NCI-H345 (cell line): ENCODE measurements at places on chromosomes 7 and 10.

DNA sequence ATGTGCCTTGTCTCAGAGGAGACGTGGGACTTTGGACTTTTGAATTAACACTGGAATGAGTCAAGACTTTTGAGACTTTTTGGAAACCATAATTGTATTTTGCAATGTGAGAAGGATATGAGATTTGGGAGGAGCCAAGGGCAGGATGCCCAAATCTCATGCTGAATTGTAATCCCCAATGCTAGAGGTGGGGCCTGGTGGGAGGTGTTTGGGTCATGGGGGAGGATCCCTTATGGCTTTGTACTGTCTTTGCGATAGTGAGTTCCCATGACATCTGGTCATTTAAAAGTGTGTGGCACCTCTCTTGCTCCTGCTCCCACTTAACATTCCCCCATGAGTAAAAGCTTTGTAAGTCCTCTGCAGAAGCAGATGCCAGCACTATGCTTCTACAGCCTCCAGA, 39.2 kb downstream of the DNAJC9 start:
- no peak for DNase-seq

DNA sequence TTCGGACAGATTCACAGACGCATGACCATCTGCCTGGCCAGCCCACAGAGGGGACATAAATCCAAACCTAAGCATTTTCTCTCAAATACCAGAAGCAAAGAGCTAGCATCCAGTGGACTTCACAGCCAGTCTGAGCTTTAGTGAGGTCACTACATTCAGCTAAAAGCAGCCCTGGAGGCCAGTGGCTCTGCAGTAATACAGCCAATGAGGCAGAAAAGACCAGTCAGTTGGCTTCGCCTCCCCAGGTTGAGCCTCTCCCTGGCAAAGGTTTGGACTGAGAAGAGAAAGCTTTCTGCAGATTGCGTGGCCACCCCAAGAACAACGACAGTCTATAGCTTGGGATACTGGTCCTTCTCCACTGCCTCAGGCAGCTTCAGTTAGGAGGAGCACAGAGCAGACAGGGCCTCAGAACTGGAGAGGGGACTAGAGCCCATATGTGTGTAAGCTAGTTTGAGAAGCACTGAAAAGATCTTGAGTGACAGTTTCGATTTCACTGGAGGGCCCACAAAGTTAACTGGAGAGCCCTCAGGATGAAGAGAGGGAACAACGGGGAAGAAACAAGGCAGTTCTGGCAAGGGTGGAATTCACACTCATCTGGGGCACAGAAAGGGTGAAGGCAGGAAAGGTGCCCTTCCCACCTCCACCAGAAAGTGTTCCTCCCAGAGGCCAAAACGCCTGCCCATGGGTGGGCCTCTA, 3.8 kb downstream of the WDR91 start:
- DNase-seq: no peak

DNA sequence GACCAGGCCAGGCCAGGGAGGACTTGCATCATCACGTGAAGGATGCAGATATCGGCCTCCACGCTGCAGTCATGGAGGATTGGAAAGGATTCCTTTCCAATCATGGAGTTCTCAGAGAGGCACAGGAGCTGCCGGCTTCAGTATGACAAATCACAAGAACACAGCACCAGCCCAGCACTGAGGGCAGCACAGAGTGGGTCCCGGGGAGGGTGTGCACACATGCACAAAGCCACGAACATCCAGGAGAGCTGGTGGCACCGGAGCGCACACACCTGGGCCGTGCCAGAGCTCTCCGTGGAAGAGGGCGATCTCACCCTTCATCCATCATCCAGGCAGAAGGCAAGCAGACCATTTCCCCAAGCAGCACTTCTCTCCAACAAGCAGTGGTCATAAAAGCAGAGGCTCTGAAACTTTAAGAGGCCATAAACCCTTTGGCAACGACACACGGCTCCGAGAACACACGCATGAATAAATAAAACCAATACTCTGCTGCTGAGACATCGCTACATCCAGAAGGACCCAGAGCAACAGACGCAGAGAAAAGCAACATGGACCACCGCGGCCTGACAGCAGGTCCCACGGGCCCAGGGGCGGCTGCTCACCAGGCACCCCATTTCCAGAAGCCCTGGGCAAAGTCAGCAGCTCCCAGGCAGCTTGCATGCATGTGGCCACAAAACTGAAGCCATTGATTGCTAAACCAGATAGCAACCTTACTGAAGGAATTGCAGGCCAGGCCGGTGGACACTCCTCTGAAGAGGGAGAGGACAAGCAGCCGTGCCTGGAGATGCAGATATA, 180.8 kb downstream of the USP6NL start:
- DNase-seq: no peak

- no peak for DNase-seq
Observed at GRCh38 chr10:60031664-60032063, 125.3 kb upstream of the CCDC6 start.

GRCh38 chr7:7695111-7695817, 23.1 kb downstream of the RPA3 start:
- no peak for DNase-seq

- no peak for DNase-seq
Observed at GRCh38 chr10:129937351-129937751, 26.7 kb downstream of the EBF3 start.

DNA sequence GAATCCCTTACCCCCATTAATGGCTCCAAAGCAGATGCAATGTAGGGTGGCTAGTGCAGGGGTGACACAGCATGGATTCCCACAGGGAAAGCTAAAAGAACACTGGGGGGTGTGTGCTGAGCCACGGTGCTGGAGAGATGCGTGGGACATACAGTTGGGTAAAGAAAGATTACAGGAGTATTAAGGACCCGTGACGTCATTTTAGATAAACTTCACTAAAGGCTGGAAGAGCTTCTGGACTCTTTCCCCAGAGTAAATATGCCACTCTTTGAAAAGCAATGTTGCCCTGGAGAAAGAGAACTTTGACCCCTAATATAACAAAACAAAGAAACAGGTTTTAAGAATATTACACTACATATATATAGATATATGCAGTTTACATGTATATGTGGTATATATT, 481.5 kb upstream of the VSTM2A start:
- DNase-seq: no peak

DNA sequence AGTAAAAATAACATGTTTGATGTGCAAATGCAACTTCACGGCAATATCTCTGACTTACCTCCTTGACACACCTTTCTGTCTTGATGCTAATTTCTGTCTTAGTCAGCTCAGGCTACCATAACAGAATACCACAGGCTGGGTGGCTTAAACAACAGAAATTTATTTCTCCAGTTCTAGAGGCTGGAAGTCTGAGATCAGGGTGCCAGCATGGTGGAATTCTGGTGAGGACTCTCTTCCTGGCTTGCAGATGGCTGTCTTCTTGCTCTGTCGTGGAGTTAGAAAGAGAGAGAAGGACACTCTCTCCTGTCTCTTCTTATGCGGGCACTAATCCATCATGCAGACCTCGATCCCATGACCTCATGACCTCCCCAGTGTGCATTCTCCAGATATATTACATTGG, 134.9 kb downstream of the VTI1A start:
- DNase-seq: no peak

DNA sequence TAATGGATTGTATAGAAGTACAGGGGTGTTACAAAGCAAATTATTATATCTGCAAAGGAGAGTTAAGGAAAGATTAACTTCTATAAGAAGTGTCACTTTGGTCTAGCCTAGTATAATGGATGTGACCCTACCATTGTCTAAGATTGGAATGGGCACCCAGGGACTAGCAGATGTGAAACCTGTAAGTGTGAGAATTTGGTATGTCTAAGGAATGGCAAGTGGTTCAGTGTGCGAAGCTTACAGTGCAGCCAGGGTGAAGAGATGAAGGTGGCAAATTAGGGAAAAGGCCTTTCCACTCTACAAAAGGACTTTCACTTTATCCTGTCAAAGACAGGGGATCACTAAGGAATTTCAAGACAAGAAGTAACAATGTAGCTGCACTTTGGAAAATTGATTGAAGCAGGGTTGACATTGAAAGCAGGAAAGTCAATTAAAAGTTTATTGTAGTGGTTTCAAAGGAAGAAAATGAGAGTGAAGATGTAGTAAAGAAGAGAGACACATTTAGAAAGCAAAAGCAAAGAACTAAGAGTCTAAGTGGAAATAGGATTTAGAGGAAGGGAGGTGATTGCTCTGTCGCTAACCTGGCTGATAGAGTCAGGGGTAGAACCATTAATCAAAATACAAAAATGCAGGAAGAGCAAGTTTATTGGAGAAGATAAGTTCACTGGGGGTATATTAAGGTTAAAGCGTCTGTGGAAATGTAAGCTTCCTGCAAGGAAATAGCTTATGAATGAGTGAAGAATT, 47.4 kb downstream of the KCND2 start:
- DNase-seq: no peak
